GM23248 (cell line): ENCODE measurements at places on chromosomes 3 and 15. TPM values are rescaled to one million over a fixed set of nuclear protein-coding genes. Genes with fewer than 3 reads are reported as not detected.

TEX55 gene
- total RNA-seq, result not detected in 2 replicates

ACSBG1 gene
- total RNA-seq, result not detected in 2 replicates

FMN1 gene
- total RNA-seq, result 2.0 and 2.2 TPM in 2 replicates

TBL1XR1 gene
- total RNA-seq, result 62.3 and 87.2 TPM in 2 replicates

DNAJC19 gene
- total RNA-seq, result 21.4 and 34.5 TPM in 2 replicates

DUOXA2 gene
- total RNA-seq, result not detected in 2 replicates

GXYLT2 gene
- 10.0 and 13.2 TPM in 2 replicates for total RNA-seq

SPSB4 gene
- not detected in 2 replicates for total RNA-seq

RAB5A gene
- total RNA-seq, result 56.5 and 94.9 TPM in 2 replicates

CCNB2 gene
- 23.2 and 23.3 TPM in 2 replicates for total RNA-seq

TMPRSS7 gene
- not detected in 2 replicates for total RNA-seq

CTXN2 gene
- not detected in 2 replicates for total RNA-seq

DNA sequence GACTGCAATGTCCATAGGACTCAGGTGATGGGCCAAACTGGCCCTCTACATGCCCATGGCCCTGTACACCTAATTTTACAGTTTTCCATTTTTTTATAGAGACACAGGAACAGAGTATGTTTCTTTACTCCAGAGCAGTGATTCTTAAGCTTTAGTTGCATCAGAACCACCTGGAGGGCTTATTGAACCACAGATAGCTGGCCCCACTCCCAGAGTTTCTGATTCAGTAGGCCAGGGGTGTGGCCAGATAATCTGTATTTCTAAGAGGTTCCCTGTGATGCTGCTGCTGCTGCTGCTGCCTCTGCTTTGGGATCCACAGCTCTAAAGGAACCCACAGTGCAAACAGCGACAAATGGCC, 5.1 kb downstream of the RBP1 start:
- peaks cover 10% of the 10 kb centered on the region; the same call in 1 of the 2 replicates for H3K27me3 ChIP-seq
- no peak overlapping the region for H3K27ac ChIP-seq
- peak; percentile 83 for DNase-seq
- H3K4me3 ChIP-seq, result no peak overlapping the region
- peaks cover 7% of the 10 kb centered on the region; the same call in 1 of the 2 replicates for H3K4me1 ChIP-seq
- no peaks in the 10 kb centered on the region for H3K36me3 ChIP-seq

- no peak overlapping the region for H3K27ac ChIP-seq
- DNase-seq, result no peak
- no peak overlapping the region for H3K4me3 ChIP-seq
- H3K36me3 ChIP-seq, result no peaks in the 10 kb centered on the region
Observed at GRCh38 chr3:53807117-53807810, 39.0 kb downstream of the CHDH start.

GRCh38 chr3:55592572-55592971, 105.5 kb upstream of the WNT5A start:
- H3K4me1 ChIP-seq, result no peaks in the 10 kb centered on the region; the same call in 1 of the 2 replicates
- no peak overlapping the region for H3K27ac ChIP-seq
- no peaks in the 10 kb centered on the region for H3K36me3 ChIP-seq
- peaks cover 40% of the 10 kb centered on the region for H3K27me3 ChIP-seq
- no peak overlapping the region for H3K4me3 ChIP-seq

DNA sequence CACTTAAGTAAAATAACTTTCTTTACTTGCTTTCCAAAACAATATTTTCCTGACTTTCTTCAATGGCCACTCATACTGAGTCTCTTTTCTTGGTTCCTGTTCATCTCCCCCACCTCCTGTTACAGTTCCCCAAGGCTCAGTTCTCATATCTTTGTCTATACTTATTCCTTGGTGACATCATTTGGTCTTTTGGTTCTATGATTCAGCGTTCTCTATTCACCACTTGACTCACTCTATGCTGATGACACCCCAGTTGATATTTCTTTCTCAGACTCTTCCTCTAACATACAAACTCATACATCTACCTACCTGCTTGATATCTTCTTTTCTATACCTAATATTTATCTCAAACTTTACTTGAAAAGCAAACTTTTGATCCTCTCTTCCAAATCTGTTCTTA, 85.0 kb upstream of the P3H2 start:
- DNase-seq, result peak; percentile 91
- H3K4me1 ChIP-seq, result peaks cover 11% of the 10 kb centered on the region
- H3K27ac ChIP-seq, result no peak overlapping the region
- no peaks in the 10 kb centered on the region for H3K27me3 ChIP-seq
- H3K36me3 ChIP-seq, result no peaks in the 10 kb centered on the region
- H3K4me3 ChIP-seq, result no peak overlapping the region

- no peaks in the 10 kb centered on the region for H3K36me3 ChIP-seq
- DNase-seq, result no peak
- H3K4me1 ChIP-seq, result no peaks in the 10 kb centered on the region
- no peaks in the 10 kb centered on the region for H3K27me3 ChIP-seq
Observed at GRCh38 chr3:55074796-55075195, 146.9 kb upstream of the LRTM1 start.

- DNase-seq, result peak; percentile 11
- no peak overlapping the region for H3K4me3 ChIP-seq
- no peak overlapping the region for H3K27ac ChIP-seq
- H3K4me1 ChIP-seq, result no peaks in the 10 kb centered on the region
Observed at GRCh38 chr15:64813075-64813474, 12.4 kb downstream of the PIF1 start.

DNA sequence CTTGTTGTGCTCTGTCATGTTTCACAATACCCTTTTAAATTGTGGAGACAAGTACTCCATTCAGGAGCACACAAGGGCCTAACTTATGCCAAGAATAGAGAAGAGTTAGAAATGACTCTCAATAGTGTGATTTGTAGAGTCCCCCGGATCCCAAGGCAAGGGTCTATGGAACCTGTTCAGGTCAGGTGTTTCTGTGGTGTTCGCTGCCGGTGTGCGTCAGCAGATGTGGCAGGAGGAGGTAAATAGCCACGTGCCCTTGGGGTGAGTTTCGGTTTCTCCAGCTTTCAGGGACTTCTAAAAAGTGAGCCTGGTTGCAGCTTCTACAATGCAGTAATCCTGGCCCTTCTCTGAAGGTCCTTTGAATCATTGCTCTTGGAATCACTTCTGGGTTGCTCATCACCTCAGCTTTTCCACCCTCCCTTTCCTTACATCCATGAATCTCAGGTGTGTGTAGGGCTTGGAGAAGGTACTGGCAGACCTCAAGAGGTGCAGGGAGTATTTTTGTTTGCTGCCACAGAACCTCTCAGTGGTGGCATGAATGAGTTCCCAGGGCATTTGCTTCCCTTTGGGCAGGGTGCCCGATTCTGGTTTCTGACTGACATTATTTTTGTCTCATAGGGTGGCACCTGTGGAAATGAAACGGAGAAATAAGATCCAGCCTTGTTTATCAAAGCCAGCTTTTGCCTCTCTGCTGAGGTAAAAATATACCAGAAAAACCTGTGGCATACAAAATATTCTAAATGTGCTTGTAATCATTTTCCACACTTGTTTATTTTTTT, 7.3 kb downstream of the ST3GAL6 start:
- H3K36me3 ChIP-seq, result no peaks in the 10 kb centered on the region
- no peak for DNase-seq
- H3K4me1 ChIP-seq, result no peaks in the 10 kb centered on the region
- no peak overlapping the region for H3K4me3 ChIP-seq

DNA sequence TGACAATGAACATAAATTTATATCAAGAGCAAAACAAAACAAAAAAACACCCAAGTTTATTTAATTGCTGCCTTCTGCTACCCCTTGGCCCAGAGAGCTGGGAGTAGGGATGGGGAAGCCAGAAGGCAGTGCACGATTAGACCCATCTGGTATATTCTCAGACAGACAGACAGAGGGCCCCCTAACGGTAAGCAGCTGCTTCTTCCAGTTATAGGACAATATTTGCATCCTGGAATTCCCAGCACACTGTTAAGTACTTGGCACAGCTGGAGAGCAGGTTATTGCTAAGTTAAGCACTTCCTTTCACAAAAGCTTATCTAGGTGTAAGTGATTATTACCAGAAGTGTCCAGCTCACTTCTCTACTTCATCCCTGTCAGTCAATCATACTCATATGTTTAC, 39.3 kb downstream of the C2CD4B start:
- H3K27ac ChIP-seq, result no peak overlapping the region
- H3K4me1 ChIP-seq, result 0 out of 2 replicates have a peak, but pooled peaks cover 4% of the 10 kb centered on the region
- no peaks in the 10 kb centered on the region for H3K36me3 ChIP-seq
- peak; percentile 58 for DNase-seq
- no peak overlapping the region for H3K4me3 ChIP-seq
- H3K27me3 ChIP-seq, result no peaks in the 10 kb centered on the region; the same call in 1 of the 2 replicates

- no peak for DNase-seq
- no peaks in the 10 kb centered on the region for H3K36me3 ChIP-seq
- no peak overlapping the region for H3K27ac ChIP-seq
- H3K27me3 ChIP-seq, result peaks cover 9% of the 10 kb centered on the region; the same call in 1 of the 2 replicates
Observed at GRCh38 chr15:42065033-42065432, 29.3 kb downstream of the PLA2G4D start.

DNA sequence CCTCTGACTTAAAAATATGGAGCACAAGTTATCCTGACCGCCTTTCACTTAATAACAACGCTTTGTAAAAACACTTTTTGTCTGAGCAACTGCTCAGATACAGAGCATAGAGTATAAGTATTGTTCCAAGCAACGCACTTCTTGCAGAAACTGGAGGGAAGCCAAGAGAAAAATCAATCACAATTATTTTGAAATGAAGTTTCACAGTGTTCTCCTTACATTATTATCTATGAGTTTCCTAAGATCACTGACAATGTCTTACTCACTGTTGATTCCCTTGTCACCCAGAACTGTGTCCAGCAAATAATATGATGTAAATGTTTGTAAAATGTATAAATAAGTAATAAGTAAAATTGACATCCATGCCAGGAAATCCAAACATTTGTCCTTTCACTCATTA, 184.6 kb upstream of the GPR149 start:
- no peaks in the 10 kb centered on the region for H3K27me3 ChIP-seq
- no peak overlapping the region for H3K27ac ChIP-seq

GRCh38 chr3:171688002-171688401, 122.3 kb downstream of the PLD1 start:
- DNase-seq, result no peak
- no peaks in the 10 kb centered on the region for H3K4me1 ChIP-seq
- H3K27me3 ChIP-seq, result no peaks in the 10 kb centered on the region
- H3K27ac ChIP-seq, result no peak overlapping the region
- no peaks in the 10 kb centered on the region for H3K36me3 ChIP-seq

- no peaks in the 10 kb centered on the region for H3K4me1 ChIP-seq
- no peaks in the 10 kb centered on the region for H3K36me3 ChIP-seq
- peaks cover 9% of the 10 kb centered on the region for H3K27me3 ChIP-seq
- no peak overlapping the region for H3K27ac ChIP-seq
- H3K4me3 ChIP-seq, result no peak overlapping the region
- DNase-seq, result no peak
Observed at GRCh38 chr3:186401556-186401955, 39.5 kb upstream of the DGKG start.

DNA sequence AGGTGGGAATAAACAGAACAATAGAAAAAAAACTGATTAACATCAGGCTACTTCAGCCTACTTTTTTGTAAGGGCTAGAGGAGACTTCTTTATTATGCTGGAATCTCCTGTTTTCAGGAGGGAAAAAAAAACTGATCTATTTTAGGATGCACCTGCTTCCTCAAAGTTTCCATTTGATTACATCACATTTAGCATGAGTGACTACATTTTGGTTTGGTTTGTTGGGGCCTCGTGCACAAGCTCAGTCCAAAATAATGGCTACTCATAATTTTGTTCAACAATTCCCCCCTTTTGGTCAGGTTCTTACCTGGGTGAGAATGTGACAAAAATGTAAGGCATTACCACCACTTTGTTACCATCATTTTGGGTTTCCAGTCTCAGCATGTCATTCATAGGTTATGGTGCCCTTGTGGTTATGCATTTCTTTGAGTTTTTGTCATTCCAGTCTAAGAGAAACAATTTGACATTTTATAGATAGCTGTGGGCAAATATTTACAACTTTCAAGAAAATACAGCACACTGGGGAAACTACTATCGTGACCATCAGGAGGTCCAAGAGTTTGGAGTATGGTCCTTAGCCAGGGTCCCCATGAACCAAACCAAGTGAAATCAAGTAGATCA, 93.6 kb upstream of the ATP11B start:
- no peak for DNase-seq
- no peak overlapping the region for H3K27ac ChIP-seq
- H3K36me3 ChIP-seq, result no peaks in the 10 kb centered on the region
- H3K4me1 ChIP-seq, result no peaks in the 10 kb centered on the region
- no peak overlapping the region for H3K4me3 ChIP-seq

DNA sequence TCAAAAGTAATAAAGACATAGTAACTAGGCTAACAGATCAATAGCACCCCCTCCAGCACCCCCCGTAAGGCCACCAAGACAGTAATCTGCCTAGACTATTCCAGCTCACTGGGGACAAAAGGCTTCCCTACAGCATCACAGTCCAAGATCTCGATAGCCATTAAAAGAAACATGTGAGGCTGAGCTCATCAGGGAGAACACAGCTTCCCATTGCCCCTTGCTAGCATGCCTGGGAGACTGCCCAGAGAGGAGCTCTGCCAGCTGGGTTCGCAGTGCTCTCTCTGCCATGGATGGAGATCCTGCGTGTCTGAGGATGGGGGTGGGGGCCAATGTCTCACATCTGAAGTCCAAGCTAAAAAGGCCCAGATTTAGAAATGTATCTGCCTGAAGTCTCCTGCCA, 17.8 kb downstream of the LRIG1 start:
- DNase-seq, result peak; percentile 78
- no peaks in the 10 kb centered on the region for H3K36me3 ChIP-seq
- H3K27me3 ChIP-seq, result no peaks in the 10 kb centered on the region
- H3K4me3 ChIP-seq, result no peak overlapping the region

GRCh38 chr3:197926418-197926817, 23.6 kb upstream of the RPL35A start:
- H3K27ac ChIP-seq, result no peak overlapping the region
- H3K4me3 ChIP-seq, result no peak overlapping the region
- no peaks in the 10 kb centered on the region for H3K36me3 ChIP-seq
- H3K4me1 ChIP-seq, result no peaks in the 10 kb centered on the region
- H3K27me3 ChIP-seq, result no peaks in the 10 kb centered on the region

DNA sequence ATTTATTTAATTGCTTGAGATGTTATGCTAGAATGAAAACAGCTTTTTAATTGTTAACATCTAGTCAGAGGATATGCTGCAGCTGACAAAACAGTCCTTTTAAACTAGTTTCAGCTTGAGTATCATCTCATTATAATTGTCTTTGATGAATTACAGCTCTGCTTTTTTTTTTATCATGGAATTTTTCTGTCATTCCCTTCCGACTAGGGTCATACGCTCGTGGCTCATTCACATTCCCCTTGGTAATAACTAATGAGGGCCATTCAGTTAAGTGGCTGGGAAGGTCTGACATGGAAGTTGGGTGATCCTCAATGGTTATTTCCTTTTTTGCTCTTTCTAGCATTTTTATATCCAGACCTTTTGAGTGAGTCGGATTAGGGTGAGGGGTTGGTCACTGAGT, 77.0 kb downstream of the PGPEP1L start:
- DNase-seq, result no peak
- H3K27ac ChIP-seq, result no peak overlapping the region
- H3K4me1 ChIP-seq, result no peaks in the 10 kb centered on the region
- peaks cover 45% of the 10 kb centered on the region for H3K36me3 ChIP-seq
